ENCODE measurements at places on chromosomes 11 and 22.

- DNase-seq: no peak
Observed at GRCh38 chr11:33777906-33778305, 3.6 kb upstream of the FBXO3 start.

GRCh38 chr11:6627762-6628241, 8.6 kb upstream of the TPP1 start:
- no peak for DNase-seq

DNA sequence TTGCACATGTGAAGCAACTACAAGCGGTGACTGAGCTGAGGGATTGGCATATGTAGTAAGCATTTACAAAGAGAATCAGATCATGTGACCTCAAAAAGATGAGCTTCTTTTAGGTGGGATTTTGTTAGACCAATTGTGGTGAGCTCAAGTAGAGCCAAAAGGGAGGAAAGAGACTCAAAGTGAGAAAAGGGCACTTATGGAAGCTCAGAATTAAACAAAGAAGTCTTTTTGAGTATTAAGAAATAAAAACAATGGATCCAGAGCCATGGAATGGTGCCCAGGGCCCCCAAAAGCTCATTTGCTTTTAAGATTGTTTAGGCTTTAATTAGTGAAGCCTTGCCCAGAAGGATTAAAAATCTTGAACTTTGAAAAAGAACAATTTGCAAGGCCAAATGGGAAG, 246.7 kb upstream of the MPPED2 start:
- DNase-seq: no peak

GRCh38 chr11:1411301-1411700, 21.6 kb downstream of the BRSK2 start:
- DNase-seq: no peak

- no peak for DNase-seq
Observed at GRCh38 chr11:35286126-35286525, 133.2 kb downstream of the SLC1A2 start.

DNA sequence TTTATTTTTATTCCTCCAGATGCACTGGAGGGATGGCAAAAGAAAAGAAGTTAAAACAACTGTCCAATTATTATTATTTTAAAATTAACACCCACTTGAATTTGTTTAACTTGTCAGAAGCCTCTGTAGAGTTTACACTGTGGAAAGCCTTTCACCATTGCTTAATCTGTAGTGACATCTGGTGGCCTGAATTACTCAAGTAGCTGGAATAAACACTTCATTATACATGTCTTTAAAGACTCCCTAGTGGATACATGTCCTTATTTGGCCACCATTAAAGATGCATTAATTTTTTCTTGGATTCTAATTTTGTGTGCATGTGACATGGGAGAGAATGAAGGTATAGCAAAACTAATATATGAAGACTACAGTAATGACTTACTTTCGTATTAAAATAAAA, 1496.5 kb downstream of the FAM181B start:
- DNase-seq: peak; percentile 92

DNA sequence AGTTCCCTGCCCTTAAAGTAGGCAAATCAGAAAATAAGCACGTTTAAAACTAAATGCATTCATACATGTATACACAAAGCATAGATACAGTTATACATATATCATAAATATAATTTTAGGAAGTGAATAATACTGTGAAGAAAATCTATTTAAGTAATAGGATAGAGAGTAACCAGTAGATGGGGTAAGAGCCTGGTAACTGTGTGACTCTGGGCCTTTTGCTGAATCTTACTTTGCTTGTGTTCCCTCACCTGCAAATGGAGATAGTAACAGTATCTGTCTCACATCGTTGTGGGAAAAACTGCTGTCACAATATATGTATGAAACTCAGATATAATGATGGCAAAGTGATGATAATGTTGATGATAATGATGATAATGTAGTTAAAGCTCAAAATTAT, 29.9 kb downstream of the MS4A2 start:
- DNase-seq: no peak

DNA sequence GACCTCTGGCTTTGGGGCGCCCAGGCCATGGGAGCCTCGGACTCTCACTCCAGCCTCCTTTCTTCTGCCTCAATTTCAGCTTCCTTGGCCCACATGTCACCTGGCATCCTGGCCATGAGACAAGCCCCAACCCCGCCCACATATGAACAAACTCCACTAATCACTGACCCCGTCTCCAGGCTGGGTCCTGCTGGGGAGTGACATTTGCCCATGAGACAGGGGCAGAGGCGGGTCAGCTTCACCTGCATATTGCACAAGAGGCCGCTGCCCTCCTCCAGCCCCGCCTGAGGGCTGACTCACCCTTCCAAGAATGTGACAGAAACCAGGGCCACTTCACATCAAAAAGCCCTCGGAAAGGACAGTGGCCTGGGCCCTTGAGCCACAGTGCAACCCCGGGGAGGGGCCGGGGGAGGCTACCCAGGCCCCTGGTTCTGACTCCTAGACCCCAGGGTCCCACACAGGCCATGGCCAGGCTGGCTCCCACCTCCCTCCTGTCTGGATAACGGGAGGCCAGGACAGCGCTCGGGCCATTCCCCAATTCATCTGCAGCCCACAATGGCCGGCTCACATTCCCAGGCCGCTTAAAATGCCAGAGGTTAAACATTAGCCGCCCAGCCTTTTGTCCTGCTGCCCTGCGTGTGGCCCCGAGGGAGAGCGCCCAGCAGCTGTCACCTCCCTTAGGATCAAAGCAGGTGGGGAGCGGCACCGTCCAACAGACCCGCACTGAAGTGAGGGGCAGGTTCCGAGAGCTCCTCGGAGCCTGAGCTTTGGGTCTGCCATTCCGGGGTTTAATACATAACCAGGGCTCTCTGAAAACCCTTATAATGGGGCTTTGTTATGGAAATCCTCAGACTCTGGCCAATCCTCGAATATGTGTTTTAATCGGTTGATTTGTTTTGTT, 42.3 kb downstream of the TRMU start:
- peak; percentile 40 for DNase-seq

- DNase-seq: no peak
Observed at GRCh38 chr11:73521621-73522020, 76.3 kb downstream of the FAM168A start.

GRCh38 chr22:17744430-17744829, 29.8 kb downstream of the BID start:
- no peak for DNase-seq

DNA sequence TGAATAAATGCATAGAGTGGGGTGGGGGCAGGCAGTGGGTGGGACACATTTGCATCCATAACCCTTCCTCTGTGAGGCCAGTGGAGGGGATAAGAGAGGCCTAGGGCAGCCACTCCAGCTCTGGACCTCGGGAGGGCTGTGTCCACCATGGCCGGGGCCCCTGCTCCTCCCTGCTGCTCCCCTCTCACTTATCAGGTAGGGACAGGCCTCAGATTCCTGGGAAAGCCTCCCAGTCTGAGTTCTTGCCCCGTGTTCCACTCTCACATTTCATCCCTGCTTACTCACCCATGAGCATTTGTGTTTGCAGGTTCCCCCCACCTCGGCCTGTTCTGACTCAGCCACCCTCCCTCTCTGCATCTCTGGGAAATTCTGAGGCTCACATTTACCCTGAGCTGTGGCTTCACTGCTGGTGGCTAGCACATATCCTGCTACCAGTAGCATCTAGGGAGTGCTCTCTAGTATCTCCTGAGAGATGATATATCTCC, 128.7 kb upstream of the TOP3B start:
- DNase-seq: peak; percentile 54

DNA sequence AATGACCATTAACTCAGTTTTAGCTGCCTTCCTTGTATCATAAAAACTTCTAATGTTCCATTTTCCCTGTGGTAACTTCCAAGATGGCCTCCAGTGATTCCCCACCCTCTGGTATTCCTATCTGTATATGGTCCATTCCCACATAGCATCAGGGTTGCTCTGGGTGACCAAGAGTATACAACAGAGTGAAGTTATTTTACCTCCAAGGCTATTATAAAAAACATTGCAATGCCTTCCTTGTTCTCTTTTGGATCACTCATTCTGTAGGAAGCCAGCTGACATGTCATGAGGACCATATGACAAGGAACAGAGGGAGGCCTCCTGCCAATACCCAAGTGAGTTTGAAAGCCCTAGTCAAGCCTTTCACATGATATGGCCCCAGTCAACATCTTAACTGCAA, 30.1 kb downstream of the ZNF280B start:
- DNase-seq: no peak

DNA sequence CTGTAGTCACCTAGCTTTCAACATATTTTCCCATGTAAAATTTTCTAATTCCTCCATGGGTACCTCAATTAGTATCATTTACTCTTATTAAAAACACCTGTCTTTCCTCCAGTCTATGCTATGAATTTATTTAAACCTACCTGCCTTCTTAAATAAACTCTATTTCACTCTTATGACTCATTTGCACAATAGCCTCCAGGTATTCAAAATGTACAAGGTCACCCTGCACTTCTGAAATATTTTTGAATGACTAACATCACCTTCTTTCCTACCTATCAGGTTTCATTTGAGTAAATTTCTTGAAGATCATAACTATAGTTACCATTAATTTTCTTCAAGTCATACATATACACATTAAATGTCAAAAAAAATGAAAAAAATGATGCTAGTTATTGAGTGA, 939.7 kb downstream of the DLG2 start:
- no peak for DNase-seq

- peak; percentile 87 for DNase-seq
Observed at GRCh38 chr11:59173080-59173963, 1.4 kb downstream of the DTX4 start.

- DNase-seq: peak; percentile 63
Observed at GRCh38 chr22:36925388-36926290, 12.2 kb downstream of the CSF2RB start.
